ENCODE measurements at places on chromosomes 3 and 15.

GRCh38 chr15:68561171-68561900, 17.5 kb upstream of the CORO2B start:
- no peak for DNase-seq

DNA sequence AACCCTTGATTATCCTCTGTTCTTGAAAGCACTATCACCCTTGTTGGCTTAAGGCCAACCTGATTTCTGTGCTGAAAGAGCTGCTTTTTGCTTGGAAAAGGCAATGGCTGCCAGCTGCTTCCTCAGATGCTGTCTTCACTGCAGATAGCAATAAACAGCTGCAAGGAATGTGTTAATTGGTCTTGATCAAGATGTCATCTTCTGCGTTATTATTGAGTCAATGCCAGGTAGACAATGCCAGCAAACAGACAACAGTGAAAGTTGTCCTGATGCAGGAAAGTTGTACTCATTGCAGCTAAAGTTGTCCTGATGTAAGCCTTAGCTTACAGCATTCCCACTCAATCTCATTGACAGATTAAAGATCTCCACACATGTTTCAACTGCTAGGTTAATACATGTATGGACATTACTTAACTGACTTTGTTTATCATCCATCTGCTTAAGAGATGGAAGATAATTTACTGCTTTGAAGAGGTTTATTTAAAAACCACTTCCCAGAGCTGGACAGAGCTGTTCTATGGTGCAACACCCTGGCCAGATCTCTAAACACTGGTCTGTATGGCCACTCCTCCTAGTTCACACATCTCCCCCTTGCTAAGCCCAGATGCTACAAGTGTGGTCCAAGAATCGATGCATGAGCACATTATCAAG, 251.0 kb upstream of the MCTP2 start:
- DNase-seq = no peak

- DNase-seq = no peak
Measured at GRCh38 chr3:73743551-73743950, 118.8 kb upstream of the PDZRN3 start.

GRCh38 chr15:94265009-94265408, 33.6 kb downstream of the MCTP2 start:
- no peak for DNase-seq

GRCh38 chr15:26590676-26591075, 182.2 kb downstream of the GABRB3 start:
- no peak for DNase-seq

DNA sequence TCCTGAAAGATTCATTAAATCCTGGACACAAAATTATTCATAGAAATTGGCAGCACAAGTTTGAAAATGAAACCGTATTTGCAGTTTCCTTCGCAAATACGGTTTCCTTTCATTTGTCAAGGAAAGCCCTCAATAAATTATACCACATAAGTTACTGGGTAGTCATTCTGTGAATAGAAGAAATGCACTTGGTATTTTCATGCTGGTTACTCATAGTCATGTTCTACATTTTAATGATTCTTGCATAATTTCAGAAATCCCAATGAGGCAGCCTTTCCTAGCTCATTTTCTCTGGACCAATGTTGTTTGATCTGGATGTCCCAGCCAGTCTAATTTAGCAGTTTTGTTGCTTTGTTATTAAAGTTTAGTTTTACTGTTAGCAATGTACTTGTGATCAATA, 43.2 kb downstream of the MINAR1 start:
- no peak for DNase-seq

DNA sequence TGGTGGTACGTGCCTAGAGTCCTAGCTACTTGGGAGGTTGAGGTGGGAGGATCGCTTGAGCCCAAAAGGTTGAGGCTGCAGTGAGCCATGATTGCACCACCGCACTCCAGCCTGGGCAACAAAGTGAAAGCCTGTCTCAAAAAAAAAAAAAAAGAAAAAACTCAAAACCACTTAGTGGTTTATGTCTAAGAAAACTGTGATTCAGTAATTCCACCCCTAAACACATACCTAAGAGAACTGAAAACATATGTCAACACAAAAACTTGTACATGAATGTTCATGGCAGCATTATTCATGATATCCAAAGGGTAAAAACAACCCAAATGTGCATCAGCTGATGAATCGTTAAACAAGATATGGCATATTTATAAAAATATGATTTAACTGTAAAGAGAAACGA, 14.3 kb downstream of the SPG21 start:
- DNase-seq = no peak

- no peak for DNase-seq
Measured at GRCh38 chr3:105527949-105528348, 161.2 kb downstream of the ALCAM start.

DNA sequence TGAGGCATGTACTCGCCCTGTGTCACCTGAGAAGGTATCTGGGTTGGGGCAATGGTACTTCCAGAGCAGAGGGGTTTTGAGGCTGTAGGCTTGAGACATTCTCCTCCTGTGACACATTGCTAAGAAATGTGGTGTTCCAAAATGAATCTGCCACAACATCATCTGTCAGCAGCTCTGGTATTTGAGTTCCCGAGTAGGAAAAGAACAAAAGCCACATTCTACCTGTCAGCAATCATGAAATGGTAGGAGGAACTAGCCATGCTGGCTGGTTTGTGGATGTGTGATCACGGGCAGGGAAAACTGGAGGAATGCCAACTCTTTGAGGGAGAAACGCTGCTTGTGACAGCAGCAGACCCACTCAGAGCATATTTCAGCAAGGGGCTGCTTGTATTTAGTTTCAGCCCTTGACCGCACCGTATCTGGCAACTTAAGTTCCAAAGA, 579.4 kb upstream of the TBL1XR1 start:
- DNase-seq = no peak

DNA sequence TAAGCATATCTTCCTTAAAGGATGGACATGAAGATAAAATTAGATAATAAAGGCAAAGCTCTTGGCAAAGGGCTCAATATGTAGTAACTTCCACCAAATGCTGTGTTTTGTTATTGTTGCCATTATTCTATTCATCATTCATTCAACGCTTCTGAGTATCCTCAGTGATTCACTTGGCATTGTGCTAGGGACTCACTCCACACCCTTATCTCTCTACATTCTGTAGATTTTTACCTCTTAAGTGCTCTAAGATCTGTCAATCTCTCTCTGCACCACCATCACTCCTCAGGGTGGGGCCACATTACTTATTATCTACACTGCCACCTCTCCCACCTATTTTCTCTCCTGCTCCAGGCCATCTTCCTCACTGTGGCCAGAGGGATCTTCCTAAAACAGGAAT, 51.2 kb downstream of the SH3GL3 start:
- DNase-seq = no peak

DNA sequence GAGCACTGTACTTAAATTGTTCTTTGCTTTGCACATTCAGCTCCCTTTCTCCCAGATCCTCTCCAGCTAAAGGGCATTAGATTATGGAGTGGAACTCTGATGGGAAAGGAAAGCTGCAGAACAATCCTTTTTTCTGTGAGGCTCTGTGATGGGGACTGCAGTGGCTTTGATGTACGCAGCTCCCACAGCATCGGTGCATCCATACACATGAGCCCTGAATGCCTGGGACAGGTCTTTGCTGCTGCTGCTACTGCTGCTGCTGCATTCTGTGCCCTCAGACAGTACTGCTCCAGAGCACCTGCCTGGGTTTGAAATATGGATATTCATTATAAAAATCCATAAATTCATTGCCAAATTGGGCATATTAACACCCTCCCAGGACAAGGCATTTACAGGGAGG, 164.4 kb downstream of the WDR76 start:
- no peak for DNase-seq

GRCh38 chr15:87940768-87941167, 315.8 kb downstream of the NTRK3 start:
- DNase-seq = no peak

- no peak for DNase-seq
Measured at GRCh38 chr3:60085649-60086048, 1035.8 kb upstream of the CFAP20DC start.

DNA sequence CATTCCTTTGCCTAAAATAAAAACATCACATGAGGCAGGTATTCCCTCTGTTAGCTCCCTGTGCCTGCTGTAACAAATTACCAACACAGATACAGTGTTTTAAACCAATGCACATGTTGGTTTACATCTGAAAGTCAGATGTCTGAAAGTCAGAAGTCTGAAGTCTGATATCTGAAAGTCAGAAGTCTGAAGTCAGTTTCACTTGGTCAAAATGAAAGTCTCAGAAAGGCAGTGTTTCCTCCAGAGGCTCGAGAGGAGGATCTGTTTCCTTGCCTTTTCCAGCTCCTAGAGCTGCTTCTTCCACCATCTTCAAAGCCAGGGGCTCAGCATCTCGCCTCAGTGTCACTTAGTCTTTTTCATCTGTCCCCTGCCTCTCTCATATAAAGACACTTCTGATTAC, 22.0 kb downstream of the SST start:
- no peak for DNase-seq

DNA sequence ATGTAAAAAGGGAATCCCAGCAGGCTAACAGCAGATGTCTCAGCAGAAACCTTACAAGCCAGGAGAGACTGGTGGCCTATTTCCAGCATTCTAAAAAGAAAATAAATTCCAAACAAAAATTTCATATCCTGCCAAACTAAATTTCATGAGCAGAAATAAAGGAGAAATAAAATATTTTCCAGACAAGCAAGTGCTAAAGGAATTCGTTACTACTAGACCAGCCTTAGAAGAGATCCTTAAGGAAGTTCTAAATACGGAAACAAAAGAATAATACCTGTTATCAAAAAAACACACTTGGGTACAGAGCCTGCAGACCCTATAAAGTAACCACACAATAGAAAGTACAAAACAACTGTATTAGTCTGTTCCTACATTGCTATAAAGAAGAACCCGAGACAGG, 41.4 kb downstream of the HDGFL3 start:
- no peak for DNase-seq

GRCh38 chr3:81249540-81250029, 511.9 kb downstream of the GBE1 start:
- no peak for DNase-seq

GRCh38 chr3:77256584-77257503, 216.9 kb downstream of the ROBO2 start:
- DNase-seq = no peak

GRCh38 chr15:71290881-71291635, 175.8 kb downstream of the THSD4 start:
- DNase-seq = no peak

- DNase-seq = no peak
Measured at GRCh38 chr15:70060214-70060992, 37.3 kb downstream of the TLE3 start.

GRCh38 chr15:73930790-73931281, 4.6 kb downstream of the LOXL1 start:
- DNase-seq = no peak

GRCh38 chr3:114595522-114596028, 301.7 kb downstream of the TIGIT start:
- no peak for DNase-seq

- DNase-seq = no peak
Measured at GRCh38 chr3:177694316-177694715, 497.0 kb upstream of the TBL1XR1 start.

DNA sequence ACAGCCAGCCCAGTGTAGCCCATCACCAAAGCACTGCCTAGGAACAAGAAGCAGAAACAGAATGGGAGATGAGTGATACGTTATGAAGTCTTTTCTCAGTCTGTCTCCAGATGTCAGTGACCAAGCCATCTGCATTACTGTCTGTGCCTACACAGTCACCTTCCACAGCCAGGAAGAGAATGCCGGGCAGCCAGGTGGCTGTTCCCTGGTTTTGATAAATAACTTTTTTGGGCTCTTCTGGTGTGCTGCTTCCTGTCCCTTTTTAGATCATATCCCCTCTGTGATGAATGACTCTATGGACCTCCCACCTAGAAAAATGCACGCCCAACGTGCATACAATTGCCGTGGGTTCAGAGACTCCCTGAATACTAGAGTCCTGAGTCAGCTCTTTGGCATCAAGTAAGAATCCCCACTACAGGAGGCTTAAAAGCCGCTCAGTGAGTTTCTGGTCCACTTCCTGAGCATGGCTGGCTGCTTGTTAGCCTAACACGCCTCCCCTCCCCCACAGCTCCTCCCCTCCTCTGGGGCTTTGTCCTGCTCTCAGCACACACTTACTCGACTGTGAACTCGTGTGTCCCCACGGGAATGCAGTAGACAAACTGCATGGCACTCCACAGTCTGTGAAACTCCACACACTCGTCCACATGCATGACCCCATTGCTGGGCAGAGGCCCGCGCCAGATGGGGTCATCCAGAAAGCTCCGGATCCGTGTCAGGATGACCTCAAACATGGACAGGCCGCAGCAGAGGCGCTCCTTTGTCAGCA, 34.7 kb downstream of the NIPA2 start:
- no peak for DNase-seq

DNA sequence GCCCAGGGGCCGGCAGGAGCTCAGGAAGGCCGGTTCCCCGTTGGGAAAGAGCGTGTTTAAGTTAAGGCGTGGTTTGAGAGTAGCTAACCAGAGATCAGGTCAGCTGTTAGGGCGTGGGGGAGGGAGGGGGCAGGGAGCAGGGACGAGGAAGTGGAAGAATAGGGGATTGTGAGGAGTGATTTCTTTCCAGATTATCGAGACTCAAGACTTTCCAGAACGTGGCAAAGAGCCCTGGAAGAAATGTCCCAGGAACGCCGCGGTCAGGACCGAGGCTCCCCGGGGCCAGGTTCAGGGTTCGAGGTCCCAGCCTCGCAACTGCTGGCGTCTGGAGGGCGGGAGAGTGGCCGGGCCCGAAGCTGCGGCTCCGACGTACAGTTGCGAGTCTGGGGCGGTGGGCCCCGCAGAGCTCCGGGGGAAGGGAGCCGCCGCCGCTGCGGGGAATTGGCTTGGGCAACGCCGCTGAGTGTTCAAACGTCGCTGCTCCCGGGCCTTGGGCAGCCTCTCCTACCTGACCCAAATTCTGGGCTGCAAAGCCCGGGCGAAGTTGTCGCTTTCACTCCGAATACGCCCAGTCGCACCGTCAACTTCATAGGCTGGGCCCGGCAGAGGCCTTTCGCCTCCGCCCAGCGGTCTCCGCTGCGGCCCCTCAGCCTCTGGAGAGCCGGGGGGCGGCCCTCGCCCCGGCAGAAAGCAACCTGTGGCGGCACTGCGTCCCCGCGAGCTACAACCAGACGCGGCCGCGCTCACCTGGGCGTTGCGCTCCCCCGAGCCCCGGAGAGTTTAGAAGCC, 9.5 kb downstream of the ISL2 start:
- DNase-seq = no peak

DNA sequence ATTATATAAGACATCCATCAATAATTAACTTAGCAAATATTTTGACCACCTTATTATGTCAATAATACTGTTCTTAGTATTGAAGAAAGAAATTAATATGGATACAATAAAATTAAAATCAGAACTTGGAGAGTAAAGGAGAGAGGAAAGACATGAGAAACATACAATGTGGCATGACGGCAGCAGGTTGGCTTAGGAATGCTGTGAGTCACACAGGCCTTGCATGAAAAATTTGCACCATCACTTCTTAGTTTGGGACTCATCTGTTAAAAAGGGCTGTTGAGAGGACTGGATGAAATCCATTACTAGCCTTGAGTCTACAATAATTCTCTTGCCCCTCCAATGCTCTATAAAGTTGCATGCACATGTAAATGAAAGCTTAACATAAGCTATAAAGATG, 880.8 kb downstream of the ROBO1 start:
- no peak for DNase-seq

- no peak for DNase-seq
Measured at GRCh38 chr3:77065750-77066149, 25.9 kb downstream of the ROBO2 start.

Measured in CD4-positive, alpha-beta T cell treated with Interleukin-6 at 100 ng/mL for 8 hours (primary cell).